Stimulated activated CD4-positive, alpha-beta T cell treated with anti-CD3 and anti-CD28 coated beads, Interleukin-1b, Interleukin-23, amount 100 ng/mL, for 48 hours (primary cell): ENCODE measurements at places on chromosomes 7 and 10.

DNA sequence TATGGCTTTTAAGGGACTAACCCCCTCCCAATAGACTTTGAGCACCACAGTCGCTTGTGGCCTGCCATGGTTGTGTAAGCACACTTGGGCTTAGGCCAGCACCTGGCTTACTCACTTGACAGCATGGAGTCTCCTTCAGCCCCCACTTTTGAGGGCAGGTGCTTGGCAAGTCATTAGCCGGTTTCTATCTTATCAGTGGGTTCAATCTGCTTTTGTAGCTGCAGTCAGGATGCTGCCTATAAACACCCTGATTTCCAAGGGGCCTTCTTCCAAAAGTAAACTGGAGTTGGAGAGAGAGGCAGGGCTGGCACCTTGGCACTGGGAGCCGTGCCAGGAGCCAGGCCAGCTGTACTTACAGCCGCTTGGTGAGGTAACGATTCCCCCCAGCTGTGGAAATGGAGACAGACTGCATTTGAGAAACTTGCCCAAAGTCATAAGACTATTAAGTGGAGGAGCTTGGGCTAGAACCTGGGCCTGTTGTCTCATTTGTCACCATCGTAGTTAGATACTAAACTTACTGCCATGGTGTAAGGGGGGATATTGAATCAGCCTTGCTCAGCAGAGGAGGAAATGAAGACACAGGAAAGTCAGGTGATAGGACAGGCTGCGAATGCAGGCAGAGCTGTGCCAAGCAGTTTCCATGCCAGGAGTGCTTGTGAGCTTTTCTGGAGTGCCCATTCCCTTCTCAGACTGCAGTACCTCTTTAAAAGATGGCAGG lies 92.2 kb upstream of the EFCAB10 start:
- no peak for DNase-seq

DNA sequence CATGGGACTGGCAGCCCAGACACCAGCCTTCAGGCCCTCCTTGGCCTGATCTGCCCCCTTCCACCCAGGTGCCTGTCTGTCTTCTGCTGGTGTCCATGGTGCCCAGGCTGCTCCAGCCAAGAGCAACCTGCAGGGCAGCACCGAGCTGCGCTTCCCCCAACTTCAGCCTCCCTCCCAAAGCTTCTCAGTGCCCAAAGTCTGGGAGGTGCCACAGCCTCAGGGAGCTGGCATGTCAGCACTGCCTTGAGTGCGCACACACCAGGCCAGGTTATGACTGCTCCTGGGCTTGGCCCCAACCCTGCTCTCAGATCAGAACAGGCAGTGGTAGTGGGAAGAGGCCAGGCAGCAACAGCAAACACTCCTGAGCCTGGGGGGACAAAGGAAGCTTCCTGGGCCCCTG lies 304.6 kb upstream of the NRG3 start:
- DNase-seq, result no peak

DNA sequence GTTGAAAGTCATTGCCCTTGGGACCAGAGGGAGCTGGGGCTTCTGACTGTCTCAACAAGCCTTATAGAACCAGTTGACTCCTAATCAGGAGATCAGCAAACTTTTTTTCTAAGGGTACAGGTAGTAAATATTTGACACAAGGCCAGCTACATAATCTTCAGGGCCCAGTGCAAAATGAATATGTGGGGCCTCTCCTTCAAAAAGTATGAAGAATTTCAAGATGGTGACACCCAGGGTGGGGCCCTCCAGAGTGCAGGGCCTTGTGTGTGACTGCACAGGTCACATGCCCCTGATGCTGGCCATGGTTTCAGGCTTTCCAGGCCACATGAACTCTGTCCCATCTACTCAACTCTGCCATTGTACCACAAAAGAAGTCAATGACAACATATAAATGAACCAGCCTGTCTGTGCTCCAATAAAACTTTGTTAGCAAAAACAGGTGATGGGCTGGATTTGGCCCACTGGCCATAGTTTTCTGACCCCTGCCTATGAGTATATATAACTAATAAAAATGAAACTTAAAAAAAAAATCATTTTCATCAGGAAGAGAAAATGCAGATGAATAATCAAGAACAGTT lies 6.1 kb downstream of the MMRN2 start:
- DNase-seq, result no peak

DNA sequence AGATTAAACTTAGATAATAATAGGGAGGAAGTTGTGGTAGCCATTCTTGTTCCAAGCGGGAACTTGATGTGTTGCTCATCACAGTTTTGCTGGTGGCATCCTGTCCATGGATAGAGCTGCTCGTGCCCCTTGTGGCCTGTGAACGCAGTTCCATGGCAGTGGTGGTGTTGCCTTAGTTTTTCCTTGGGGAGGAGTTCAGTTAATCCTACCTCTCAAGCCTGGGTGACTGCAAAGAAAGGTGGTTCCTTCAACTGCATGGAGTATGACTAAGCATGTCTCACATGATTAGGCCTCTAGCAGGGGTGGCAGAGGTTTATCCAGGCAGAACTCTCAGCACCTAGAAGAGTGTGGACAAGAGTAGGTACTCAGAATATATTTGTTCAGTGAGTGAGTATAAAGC lies 99.7 kb downstream of the MAPK8 start:
- DNase-seq, result no peak

GRCh38 chr10:14772399-14772798 lies 2.3 kb downstream of the FAM107B start:
- DNase-seq, result no peak

GRCh38 chr10:115091161-115091560 lies 2.0 kb upstream of the ATRNL1 start:
- DNase-seq, result no peak

DNA sequence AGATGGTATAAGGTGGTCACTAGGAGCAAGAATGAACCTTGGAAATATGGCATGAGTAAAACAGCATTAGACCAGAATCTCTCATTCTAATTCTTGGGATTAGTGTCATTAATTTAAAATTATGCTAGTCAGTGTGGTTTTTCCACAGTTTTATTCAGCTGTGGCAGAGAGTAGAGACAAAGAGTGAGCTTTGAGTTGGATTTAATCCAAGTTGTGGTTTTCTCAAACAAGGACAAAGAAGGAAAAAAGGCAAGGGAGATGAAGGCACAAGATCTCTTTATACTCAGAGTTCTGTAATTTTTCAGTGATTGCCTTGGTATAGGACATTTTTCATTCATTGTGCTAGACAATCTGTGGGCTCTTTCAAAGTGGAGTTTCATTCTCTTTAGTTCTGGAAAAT lies 28.2 kb upstream of the AKAP9 start:
- DNase-seq, result no peak

GRCh38 chr10:126302476-126302756 lies 85.9 kb downstream of the ADAM12 start:
- no peak for DNase-seq

- no peak for DNase-seq
Measured at GRCh38 chr10:62626817-62627216, 177.7 kb upstream of the ADO start.

- DNase-seq, result no peak
Measured at GRCh38 chr10:663466-663751, 26.1 kb downstream of the DIP2C start.

- no peak for DNase-seq
Measured at GRCh38 chr10:51654918-51655317, 44.5 kb downstream of the CSTF2T start.

- DNase-seq, result no peak
Measured at GRCh38 chr7:158741294-158741666, 36.7 kb upstream of the NCAPG2 start.

DNA sequence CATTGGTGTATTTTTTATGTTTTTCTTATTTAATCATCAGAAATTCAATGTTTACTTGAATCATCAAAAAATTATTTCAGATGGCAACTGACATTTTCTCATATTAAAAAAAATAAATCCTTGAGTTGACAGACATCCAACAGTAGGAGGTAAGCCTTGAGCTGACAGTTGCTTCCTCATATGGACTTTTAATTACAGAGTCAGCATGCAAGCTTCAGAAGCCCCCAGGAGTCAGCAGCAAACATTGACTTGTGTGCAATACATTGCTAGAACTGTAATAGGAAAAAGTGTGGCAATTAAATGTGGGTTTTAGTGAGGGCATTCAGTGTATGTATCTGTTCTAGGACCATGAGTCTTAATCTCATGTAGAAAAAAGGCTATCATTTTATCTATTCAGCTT lies 62.4 kb upstream of the TAS2R16 start:
- no peak for DNase-seq

DNA sequence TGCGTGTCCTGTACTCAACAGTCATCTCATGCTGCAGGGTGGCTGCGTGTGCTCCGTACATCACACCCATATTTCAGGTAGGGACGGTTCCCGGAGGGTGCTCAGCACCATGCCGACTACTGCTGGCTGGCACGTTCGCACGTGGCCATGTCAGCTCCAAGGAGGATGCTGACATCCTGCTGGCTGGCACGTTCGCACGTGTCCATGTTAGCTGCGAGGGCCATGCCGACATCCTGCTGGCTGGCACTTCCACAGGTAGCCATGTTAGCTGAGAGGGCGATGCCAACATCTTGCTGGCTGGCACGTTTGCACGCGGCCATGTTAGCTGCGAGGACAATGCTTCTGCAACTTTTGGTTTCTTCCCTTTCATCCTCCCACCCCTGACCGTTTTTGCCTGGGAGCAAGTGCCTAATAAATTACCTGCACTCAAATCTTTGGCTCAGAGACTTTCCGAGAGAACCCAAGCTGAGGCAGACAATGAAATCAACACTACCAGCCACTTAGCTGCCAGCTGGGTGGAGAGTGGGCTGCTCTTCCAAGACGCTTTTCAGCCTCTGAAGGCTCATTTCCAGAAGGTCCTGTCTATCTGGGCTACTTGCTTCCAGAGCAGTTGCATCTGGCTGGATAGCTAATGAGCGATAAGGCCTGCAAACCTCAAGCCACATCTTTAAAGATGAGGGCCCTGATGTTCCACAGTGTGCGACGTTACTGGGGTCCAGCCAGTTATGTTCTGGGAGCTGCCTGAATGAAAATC lies 104.6 kb downstream of the WDR37 start:
- DNase-seq, result no peak

GRCh38 chr7:147282204-147282603 lies 1165.6 kb downstream of the CNTNAP2 start:
- DNase-seq, result no peak

GRCh38 chr10:130360826-130361311 lies 224.7 kb downstream of the GLRX3 start:
- DNase-seq, result no peak

- DNase-seq, result no peak
Measured at GRCh38 chr7:25329815-25330214, 101.5 kb upstream of the NPVF start.

DNA sequence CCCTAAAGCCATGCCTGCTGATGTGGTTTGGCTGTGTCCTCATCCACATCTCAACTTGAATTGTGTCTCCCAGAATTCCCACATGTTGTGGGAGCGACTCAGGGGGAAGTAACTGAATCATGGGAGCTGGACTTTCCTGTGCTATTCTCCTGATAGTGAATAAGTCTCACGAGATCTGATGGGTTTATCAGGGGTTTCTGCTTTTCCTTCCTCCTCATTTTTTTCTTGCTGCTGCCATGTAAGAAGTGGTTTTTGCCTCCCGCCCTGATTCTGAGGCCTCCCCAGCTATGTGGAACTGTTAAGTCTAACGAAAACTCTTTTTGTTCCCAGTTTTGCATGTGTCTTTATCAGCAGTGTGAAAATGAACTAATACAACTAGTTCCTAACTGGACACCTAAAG lies 11.8 kb downstream of the MACROH2A2 start:
- DNase-seq, result no peak

DNA sequence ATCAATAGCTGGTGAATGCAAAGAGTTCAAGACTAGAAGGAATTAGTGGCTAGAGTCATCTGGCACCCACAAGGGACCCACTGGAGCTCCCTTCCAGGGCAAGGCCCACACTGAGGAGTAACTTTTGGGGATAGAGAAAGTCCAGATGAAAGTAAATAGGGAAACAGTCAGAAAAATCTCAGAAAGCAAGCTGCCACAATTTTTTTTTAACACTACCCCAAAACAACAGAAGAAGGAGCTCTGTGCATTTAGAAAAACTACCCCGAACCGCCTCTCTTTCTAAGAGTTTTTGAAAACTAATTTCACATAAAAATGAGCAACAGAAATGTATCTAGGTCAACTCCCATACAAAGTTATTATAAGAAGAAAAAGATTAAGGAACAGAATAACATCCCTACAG lies 42.2 kb downstream of the AOAH start:
- DNase-seq, result no peak

GRCh38 chr7:131456338-131456737 lies 100.1 kb downstream of the PODXL start:
- no peak for DNase-seq
